ENCODE measurements at places on chromosomes 3 and 15.

GRCh38 chr3:136463170-136463569, 213.0 kb downstream of the PCCB start:
- DNase-seq = no peak

GRCh38 chr15:73984208-73984979, 7.7 kb downstream of the STOML1 start:
- no peak for DNase-seq

DNA sequence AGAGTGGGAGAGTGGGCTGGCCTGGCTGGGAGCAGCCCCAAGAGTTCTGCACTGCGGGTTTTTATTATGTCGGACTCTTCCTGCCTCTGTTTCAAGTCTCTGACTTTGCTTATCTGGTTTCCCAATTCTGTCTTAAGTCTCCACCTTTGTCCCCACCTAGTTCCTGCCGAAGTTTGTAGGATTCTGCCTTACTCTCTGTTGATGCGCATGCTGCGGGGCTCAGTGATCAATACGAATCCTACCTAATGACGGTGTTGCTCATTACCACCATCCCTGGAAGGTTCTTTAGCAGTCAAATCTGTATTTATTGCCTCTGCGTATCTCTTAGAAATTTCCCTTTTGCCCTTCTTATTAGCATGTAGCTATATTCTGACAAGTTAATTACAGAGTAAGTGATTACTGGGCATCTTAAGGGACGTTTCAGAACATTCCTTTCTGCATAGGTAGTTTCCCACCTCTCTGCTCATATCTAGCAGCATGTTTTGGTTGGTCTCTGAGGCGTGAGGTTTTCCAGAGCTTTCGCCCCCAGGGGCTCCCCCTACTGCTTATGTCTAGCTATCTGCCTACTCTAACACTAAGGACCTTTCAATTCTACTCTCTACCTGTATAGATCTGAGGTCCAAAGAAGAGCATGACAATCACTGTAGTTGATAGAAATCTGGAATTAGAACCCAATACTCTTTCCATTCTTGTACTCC, 236.0 kb upstream of the EIF1B start:
- no peak for DNase-seq

GRCh38 chr3:196049653-196050052, 32.2 kb downstream of the TFRC start:
- no peak for DNase-seq

GRCh38 chr15:92394309-92395097, 822 bp downstream of the ST8SIA2 start:
- no peak for DNase-seq

DNA sequence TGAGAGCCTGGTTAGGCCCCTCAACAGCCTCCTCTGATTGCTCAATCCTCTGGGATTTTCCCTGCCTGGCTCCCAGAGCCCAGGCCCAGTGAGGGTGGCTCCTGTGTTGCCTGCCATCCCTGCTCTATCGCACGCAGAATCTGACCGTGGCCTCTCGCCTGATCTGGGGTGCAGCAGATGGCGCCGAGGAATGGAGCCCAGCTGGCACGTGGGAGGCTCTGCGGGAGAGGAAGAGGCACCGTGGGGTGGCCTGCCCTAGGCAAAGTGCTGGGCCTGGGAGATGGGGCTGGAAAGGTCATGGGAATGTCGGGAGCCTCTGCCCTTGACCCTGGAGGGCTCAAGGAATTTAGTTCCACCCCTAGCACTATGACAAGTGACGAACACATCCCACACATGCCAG, 10.3 kb downstream of the SV2B start:
- no peak for DNase-seq

DNA sequence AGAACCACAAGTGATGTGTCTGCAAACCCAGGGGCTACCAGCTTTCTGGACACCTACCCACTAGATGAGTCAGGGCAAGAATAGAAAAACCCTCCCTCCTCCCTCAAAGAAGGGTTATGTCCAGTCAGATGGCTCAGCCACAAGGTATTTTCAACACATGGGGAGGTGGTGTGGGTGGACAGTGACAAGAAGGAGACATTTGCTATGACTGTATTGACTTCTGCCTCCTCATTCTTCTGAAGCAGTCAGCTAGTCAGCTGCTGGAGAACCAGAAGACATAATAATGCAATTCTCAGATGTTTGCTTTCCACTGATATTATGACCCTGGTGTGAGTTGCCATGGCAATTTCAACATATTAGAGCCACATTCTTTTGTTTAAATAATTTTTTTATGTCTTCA, 66.7 kb upstream of the GOLGA8B start:
- DNase-seq = no peak

GRCh38 chr3:79002465-79003372, 765.1 kb downstream of the ROBO1 start:
- DNase-seq = no peak

DNA sequence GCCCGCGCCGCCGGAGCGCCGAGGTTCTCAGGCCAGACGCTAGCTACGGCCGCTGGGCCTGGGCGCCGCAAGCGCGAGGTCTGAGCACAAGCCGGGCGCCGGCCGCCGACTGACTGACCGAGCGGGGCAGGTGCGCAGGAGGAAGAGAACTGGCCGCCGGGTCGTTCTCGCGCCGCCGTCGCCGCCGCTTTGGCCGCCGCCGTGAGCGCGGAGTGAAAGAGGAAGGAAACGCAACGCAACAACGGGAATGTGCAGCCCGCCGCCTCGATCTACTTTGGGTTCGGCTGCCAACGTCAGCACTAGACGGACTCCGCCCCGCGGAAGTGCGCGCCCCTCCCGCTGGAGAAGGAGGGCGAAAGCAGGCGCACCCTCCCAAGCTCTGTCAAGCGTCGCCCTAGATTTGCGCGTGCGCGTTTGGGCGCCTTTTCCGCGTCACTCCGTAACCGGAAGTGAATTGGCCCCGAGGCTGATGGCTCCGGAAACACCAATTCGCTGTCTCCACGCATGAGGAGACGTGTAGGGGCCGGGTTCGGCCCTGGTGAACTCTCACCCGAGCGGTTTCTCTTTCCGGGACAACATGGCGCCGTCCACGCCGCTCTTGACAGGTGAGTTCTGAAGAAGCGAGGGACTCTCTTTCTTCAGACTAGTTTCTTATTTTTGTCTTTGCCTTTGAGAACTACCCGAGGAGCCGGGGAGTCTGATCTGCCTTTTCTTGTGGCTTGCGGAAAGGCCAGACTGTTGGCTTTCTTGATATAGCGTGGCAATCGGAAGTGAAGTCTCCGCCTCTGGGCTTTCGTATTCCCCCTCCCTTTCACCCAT, at the start of the genes EIF2A and SERP1:
EIF2A (plus strand) TSS at position 562 of the 819 bp plus-strand sequence; CDS start at position 578, 16 bp downstream.
SERP1 (minus strand) TSS at position 271 of the 819 bp plus-strand sequence. CDS start 361 bp downstream, outside the sequence.
- peak; percentile 98 for DNase-seq

- no peak for DNase-seq
Observed at GRCh38 chr3:14320219-14320618, 82.2 kb upstream of the SLC6A6 start.

DNA sequence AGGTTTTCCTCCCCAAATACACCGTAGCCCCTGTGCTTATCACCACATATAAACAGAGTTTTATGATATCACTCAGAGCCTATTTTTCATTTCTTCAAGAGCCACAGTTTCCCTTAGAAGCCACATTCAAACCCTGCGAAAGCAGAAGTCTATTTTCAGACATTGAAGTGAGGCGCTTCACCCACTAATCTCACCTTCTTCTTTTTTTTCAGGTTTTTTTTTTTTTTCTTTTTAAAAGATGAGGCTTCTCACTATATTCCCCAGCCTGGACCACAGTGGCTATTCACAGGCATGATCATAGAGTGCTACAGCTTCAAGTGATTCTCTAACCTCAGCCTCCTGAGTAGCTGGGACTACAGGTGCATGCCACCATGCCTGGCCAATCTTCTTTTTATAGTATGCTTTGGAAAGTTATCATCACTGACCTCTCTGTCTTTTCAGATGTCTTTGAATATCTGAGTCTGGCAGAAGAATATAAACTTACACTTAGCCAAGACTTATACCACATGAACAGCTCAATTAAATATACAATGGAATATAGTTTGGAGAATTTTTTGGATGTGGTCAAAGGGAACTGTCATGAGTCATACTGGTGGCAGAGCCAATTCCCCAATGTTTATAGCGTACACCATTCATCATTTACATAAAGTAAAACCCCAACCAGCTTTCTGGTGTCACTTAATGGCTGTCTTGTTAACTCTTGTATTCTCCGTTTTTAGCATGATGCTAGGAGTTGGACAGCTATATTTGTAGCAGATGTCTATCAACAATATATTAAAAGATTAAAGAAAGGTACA, 59.7 kb upstream of the CCDC50 start:
- no peak for DNase-seq

DNA sequence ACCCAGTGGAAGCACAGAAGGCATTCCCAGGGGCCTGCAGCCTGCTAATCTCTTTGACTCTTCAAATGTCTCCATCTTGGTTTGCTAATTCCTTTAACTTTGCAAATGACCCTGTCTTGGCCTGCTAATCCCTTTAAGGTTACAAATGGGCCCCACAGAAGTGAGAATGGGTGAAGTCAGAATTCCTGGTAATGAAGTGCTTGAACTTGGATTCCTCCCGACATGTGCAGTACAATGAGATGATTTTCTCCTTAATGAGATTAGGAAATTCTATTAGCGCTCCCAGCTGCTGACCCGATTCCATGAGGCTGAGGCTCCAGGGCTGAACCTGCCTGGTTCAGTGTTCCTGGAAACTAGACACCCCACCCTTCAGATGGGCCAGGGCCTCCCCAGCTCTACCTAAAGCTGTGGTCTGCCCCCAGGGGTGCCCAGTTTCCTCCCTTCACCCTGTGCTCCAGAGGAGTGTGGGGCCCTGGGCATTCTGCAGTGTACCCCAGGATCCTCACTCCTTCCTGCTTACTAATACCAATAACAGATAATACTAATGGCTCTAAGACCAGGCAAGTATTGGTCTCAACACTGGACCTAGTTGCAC, 47.4 kb downstream of the SCN5A start:
- no peak for DNase-seq

DNA sequence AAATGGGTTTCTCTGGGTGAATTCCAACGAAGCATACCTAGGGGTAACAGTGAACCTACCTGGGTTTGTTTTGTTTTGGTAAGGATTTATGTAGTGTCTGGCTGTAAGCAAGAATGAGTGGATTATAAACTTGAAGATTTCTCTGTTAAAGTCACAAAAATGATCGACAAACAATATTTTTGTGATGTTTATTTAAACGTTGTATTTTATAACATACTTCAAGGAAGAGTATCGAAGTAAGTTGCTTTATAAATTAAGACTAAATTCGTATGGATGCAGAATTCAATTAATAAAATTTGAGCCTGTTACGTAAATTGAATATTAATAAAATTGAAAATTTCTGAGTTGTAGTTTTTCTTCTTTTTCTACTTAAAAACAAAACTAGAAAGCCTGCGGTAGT, 982 bp upstream of the ZDHHC23 start:
- no peak for DNase-seq

DNA sequence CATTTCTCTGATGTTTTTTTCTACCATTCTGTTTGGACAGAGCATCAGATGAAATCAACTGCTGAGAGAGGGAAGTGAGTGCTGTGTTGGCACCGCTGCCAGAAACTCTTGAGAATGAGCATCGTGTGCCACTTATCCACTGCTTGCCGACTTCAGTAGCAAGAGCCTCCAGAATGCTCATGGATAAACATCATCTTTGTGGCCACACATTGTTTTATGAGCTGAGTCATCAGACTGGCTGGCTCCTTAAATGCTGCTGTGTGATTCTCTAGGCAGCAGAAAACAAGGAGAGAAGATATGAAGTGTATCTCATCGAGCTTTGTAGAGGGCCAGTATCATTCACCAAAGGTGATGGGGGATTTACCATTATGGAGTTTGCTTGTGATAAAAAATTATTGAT, 3.4 kb upstream of the DOCK3 start:
- no peak for DNase-seq

DNA sequence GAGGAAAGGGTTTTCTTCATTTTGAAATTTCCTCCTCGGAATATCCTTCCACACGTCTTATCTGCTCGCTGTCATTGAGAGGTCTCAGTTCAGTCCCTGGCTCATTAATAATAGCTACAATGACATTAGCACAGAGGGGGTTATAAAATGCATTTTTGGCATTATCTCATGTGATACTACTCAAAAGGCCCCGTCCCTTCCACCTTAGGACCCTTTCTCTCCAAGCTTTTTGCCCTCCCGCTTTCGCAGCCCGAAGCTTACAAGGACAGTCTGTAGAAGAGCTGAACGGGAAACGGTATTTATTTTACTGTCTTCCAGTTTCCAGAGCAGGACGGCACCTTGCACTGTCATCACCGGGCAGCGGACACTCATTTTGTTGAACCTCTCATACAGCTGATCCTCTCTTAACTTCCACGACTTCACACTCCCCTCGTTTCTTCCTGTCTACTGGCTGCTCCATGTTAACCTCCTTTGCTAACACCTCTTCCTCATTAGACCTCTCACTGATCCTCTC, 5.6 kb upstream of the PLEKHO2 start:
- no peak for DNase-seq

- no peak for DNase-seq
Observed at GRCh38 chr3:56823421-56823926, 21.7 kb upstream of the ARHGEF3 start.

- no peak for DNase-seq
Observed at GRCh38 chr15:58217460-58217859, 79.3 kb downstream of the AQP9 start.

DNA sequence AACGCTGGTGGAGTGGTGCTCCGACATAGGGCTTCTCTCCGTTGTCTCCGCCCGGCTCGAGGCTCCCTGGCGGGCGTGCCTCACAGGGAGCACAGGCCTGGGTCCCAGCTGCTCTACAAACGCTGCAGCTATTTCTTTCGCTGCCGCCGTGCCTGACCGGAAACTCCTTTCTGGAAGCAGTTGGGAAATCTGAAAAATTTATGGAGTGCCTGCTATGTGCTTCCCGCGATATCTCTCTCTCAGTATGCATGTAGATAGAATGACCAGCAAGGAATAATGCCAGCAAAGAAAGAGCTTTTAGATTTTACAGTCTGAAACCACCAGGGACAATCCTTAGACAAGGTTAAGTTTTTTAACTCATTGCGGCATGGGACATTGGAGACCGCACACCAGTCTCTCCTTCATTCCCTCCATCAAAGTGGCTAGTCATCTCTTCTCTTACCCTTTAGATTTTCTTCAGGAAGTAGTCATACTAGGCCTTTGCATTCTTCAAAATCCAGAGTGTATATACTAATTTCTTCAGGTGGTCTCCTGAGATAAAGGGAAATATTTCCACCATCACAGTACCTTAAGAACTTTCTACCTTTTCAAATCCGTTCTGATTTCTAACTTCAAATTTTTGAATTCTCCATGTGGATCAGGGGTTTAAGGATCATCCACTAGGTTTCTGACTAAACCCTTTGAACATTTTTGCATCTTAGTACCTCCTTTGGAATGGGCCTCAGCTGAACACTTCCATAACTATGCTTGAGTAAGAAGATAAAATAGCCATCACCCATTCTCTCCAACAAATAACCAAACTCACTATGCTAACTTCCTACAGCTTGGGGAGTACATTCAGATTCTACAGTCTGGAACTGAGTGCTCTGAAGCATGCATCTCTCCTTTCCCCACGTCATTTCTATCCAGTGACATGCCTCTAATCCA, 1.1 kb upstream of the NPHP3 start:
- no peak for DNase-seq

- no peak for DNase-seq
Observed at GRCh38 chr15:67768313-67768977, 56.9 kb upstream of the SKOR1 start.

- no peak for DNase-seq
Observed at GRCh38 chr3:155753038-155753639, 8.3 kb upstream of the PLCH1 start.

GRCh38 chr3:16482770-16483531, 30.5 kb downstream of the RFTN1 start:
- no peak for DNase-seq
